ENCODE measurements at places on chromosomes 5 and 9. TPM values are rescaled to one million over a fixed set of nuclear protein-coding genes. Genes with fewer than 3 reads are reported as not detected.

DNA sequence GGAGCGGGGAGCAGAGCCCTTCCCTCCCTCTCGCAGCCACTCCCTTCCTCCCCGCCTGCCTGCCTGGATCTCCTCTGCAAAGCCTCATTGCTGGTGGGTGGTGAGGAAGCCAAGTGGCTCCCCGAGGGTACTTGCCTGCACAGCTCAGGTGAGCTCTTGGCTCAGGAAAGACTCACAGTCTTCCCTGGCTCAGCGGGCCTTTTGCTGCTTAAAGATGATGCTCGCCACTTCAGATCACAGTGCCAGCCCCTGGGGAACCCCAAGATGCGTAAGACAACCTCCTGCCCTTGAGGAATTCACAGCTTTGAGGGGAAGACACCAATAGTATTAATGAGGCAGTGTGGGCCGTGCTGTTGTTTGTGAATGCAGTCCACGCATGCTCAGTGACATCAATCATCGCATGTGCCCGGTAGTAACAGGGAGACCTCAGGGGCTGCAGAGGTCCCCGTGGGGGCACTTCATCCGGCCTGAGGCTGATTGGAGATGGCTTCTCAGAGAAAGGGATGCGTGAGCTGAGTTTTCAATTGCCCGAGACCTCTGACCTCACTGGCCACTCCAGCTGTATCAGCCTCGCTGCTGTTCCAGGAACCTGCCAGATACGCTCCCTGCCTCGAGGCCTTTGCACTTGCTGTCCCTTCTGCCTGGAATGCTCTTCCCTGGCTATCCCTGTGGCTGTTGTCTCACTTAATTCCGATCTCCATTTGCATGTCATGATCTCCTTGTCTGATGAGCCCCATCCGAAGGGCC, 36.8 kb downstream of the ERGIC1 start:
- DNase-seq = no peak

DNA sequence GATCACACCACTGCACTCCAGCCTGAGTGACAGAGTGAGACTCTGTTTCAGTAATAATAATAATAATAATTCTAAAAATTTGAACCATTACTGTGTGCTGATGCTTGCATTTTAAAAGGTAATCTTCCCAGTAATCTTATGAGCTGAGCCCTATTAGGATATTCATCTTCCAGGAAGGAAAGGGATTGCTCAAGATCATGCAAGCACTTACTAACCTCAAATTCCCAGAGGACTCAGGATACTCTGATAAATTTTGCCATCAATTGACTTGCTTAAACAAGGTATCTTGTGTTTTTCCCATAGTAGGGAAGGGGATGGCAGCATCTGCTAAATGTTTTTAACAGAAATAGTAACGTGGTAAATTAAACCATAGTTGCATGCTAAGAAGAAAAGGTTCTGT, 176.4 kb upstream of the MRPS30 start:
- DNase-seq = no peak

DNA sequence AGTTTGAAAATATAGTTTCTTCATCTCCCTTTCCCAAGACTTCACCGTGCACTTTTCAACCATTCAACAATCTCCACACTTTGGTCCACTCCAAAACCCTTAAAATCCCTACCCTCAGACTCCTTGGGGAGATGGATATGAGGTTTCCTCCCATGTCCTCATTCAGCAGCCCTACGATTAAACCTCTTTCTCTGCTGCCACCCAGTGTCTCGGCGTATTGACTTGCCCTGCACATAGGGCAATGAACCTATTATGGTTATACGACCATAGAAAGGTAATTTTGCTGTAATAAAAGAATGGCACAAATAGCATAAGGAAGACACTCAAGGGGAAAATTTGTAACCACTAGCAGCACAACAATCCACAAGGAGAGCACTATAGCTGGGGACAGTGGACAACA, 803.5 kb downstream of the TLE1 start:
- no peak for DNase-seq

- no peak for DNase-seq
Measured at GRCh38 chr9:137388589-137389427, 34.2 kb downstream of the EXD3 start.

GRCh38 chr9:4034404-4034803, 265.5 kb downstream of the GLIS3 start:
- DNase-seq = no peak

DAP gene
- polyA plus RNA-seq = 113 TPM

All from left renal pelvis (tissue), 4 donors.